Right hindlimb (tissue), 1 donor: ENCODE measurements at places on chromosomes 13 and 19.
A peak's percentile ranks its signal among the peaks of the same experiment; 100 is the strongest.

DNA sequence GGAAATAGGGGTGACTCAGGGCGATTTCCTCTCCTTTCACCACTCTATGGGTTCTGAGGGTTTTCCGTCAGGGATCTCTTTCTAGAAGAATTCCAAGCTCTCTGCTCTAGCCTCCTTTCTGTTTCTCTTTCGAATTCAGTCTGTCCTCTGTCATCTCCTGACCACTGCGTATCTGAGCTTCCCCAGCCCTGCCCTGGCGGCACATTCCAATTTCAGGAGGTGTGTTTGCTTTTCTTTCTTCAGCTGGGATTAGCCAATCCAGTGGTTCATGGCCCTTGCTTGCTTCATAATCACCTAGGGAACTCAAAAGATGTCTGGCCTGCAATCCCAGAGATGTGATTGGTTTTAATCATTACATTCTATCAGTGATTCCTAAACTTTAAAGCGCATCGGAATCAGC, 9.4 kb downstream of the IFNL2 start:
- DNase-seq = no peak

DNA sequence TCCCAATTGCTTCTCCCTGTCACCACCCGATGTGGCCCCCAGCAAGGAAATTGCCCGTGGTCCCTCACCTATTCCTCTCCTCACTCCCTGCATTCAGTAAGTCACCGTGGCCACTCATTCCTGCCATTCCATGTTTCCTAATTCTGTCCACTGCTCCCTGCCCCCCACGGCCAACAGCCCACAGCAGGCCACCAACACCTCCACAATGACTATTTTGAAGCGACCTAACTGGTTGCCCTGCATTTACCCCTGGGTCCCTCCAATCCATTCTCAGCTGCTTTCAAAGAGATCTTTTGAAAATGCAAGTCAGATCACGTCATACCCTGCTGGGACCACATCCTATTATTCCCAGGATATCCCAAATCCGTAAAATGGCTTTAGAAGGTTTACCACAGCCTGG, 210.4 kb downstream of the DCLK1 start:
- DNase-seq = no peak

DNA sequence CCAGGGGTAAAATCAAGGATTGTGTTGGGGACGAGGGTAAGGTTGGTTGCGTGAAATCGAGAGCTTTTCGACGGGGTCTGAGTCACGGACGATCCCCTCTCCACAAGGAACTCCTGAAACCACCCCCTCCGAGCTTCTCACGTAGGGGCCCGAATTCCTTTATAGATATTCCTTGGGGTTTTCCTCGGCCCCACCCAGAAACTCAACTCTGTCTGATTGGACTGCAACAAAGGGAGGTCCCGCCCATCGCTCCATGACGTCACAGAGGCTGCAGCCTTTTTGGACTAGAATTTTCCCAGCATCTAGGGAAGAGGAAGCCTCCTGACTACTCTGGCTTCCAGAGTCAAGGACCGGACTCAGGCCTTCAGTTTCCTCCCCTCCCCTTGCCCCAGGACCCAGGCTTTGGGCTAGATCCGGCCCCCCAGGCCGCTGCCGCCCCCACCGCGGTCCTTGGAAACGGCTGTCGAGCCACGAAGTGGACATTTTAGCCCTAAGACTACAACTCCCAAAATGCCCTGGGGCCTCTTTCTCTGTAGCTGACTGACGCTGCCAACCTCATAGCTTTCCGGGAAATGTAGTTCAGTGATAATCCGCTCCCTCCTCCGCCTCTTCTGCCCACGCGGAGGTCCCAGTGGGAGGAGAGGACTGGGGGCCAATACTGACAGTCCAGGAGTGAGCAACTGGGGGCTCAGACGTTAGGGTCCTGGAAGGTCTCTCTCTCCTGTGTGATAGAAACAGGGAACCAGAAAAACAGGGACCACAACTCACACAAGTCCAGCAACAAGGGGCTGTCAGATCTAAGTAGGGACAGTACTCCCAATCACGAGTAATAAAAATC, at the start of gene IZUMO1:
TSS of gene IZUMO1 (minus strand) at position 172 of the 838 bp plus-strand sequence. CDS start 1,050 bp downstream, outside the sequence.
- peak; percentile 87 for DNase-seq

DNA sequence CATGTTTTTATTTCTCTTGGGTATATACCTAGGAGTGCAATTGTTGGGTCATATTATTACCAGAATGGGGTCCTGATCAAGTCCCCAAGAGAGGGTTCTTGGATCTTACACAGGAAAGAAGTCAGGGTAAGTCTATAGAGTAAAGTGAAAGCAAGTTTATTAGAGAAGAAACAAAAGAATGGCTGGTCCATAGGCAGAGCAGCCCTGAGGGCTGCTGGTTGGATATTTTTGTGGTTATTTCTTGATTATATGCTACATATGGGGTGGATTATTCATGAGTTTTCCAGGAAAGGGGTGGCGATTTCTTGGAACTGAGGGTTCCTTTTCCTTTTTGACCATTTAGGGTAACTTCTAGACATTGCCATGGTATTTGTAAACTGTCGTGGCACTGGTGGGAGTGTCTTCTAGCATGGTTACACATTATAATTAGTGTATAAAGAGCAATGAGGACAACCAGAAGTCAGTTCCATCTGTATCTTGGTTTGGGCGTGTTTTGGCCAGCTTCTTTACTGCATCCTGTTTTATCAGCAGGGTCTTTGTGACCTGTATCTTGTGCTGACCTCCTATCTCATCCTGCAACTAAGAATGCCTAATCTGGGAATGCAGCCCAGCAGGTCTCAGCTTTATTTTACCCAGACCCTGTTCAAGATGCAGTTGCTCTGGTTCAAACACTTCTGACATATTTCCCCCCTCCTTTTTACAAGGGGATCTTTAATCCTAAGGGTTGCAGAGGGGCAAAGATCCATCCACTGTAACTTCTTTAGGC, 41.1 kb downstream of the CEACAM1 start:
- peak; percentile 23 for DNase-seq

DNA sequence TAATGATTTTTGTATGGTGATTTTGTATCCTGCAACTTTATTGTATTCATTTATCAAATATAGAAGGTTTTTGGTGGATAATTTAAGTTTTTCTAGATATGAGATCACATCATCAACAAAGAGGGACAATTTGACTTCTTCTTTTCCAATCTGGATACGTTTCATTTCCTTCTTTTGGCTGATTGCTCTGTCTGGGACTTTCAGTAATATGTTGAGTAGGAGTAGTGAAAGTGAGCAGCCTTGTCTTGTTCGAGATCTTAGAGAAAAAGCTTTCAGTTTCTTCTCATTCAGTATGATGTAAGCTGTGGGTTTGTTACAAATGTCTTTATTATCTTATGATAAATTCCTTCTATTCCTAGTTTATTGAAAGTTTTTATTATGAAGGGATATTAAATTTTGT, 352.0 kb upstream of the DACH1 start:
- no peak for DNase-seq
